ENCODE measurements at places on chromosomes 5 and 9.
A peak's percentile ranks its signal among the peaks of the same experiment; 100 is the strongest.

GRCh38 chr5:161051920-161052500 lies 200.0 kb upstream of the ATP10B start:
- peak; percentile 65 for DNase-seq

- peak; percentile 28 for DNase-seq
Observed at GRCh38 chr5:133612249-133612860, at the start of gene FSTL4. Gene FSTL4, minus strand, starts transcription at chr5:133612541.

- DNase-seq: peak; percentile 52
Observed at GRCh38 chr9:99822109-99822805, 572 bp downstream of the NR4A3 start.

DNA sequence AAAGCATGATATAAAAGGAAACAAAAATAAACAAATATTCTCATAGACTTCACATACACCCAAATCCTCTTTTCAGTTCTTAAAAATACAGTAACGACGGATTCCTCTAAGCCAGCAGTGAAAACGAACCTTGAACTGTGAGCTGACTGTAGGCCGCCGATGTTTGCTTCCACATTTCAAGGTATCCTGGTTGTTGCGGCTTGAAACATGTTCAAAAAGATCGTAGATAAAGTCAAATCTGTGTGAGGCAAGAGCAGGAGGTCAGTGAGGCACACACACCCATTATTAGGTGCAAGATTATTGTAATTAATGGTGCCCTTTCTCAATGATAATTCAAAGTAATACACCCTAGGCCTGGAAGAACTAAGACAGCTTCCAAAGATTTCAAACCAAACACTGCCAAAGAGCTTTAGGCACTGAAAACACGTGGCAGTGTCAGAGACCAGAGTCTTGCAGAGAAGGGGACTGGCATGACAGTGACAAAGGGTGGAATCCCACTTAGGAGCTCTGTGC lies 141.2 kb upstream of the RETREG1 start:
- no peak for DNase-seq

- DNase-seq: no peak
Observed at GRCh38 chr9:135886147-135886981, 21.0 kb downstream of the CAMSAP1 start.

DNA sequence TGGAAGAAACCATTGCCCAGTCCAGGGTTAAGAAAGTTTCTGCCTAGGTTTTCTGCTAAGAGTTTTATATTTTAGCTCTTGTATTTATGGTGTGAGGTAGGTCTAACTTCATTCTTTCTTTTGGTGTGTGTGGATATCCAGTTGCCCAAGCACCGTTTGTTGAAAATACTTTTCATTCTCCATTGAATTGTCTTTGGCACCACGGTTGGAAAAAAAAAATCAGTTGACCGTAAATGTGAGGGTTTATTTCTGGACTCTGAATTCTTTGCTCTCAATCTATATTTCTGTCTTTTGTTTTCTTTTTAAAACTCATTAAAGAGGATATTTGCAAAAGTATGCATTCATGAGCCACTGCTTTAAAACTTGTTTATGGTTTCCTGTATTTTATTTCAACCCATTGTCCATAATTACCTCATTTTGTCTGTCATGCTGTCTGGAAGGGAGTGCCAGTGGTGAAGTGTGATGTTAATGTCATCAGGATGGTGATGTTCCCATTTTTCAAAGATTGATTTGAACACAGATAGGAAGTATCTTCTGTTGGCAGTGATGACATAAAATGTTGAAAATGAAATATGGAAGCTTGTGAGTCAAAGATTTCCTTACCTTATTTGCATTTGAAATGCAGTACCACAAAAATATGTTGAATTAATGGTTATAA lies 33.9 kb downstream of the HABP4 start:
- no peak for DNase-seq

DNA sequence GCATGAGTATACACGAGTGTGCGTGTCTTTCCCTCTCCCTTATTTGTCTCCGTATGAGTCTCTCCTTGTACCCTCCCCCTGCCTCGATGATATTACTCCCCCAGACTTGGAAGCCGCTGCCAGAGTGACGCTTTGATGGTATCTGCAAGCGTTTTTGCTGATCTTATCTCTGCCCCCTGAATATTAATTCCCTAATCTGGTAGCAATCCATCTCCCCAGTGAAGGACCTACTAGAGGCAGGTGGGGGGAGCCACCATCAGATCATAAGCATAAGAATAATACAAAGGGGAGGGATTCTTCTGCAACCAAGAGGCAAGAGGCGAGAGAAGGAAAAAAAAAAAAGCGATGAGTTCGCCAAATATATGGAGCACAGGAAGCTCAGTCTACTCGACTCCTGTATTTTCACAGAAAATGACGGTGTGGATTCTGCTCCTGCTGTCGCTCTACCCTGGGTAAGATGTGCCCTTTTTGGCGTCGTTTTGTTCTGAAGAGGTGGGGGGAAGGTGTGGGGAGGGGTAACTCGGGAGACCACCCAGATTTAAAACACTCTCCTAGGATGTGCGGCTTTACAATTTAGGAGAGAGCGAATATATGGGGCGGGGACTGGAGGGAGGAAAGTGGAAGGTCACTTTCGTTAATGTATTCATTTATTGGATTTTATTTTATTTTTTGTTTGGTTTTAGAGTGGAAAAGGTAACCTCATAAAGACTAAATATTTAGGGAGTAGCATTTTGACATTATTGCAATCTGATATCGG lies at the start of gene GABRG2:
GABRG2 (plus strand) TSS at position 119 of the 757 bp plus-strand sequence; CDS start at position 346, 227 bp downstream.
- no peak for DNase-seq

DNA sequence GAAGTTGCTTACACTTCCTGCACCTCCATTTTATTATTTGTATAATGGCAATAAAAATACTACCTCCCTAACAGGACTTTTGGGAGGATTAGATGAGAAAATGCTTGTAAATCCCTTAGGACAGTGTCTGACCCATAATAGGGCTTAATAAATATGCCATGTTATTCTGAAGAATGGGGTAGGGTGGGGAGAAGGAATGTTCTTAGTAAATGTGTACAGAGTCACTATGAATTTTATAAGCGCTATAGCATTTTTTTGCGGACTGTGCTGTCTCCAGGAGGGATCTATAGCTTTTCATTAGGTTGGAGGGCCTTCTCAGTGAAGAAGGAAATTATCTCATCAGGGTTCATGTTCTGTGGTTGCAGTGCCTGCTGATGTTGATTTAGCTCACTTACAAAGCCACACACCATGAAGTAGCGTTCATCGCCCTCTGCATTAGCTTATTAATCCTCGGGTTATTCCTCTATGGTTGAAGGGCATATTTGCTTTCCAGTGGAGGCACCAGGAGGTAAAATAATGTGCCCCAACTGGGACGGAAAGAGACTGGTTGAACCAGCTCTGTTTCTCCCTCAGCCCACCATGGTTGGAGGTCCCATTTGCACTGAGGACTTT lies 497.1 kb downstream of the ARHGEF28 start:
- DNase-seq: no peak

DNA sequence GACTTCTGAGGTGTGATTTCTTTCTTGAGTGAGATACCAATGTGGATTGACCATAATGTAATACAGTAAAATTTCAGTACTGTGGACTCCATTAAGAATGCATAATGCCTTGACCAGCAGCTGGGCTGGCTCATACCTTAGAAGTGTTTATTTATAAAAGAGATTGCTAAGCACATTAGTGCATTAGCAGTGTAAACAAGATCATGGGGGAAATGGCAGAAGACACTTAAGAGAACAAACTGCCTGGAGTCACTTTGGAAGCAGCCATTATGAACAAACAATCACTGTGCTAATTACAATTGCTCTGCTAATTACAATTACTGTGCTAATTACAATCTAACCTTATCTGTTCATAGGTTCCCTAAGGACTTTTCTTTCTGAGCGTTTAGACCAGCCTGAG lies 104.2 kb downstream of the TRIM32 start:
- no peak for DNase-seq

GRCh38 chr5:40346901-40347300 lies 332.8 kb upstream of the PTGER4 start:
- no peak for DNase-seq

DNA sequence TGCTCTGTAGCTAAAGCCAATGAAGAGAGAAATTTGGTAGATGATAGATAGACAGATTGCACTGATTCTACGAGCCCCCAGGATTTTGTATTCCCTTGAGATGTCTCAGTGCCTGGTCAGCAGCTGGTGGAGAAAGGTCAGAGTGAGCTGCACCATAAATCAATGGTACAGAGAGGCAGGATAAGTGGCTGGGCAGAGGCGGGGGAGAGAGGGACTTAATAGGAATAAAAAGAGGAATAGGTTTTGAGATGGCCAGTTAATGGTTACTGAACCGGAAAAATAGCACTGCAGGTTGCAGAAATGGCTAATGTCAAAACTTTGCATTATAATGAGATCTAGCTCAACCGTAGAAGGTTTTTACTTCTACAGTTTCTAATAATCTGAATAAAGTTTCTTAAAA lies 47.9 kb upstream of the SLC12A2 start:
- peak; percentile 18 for DNase-seq

- no peak for DNase-seq
Observed at GRCh38 chr9:95648225-95648624, 131.5 kb upstream of the PTCH1 start.

DNA sequence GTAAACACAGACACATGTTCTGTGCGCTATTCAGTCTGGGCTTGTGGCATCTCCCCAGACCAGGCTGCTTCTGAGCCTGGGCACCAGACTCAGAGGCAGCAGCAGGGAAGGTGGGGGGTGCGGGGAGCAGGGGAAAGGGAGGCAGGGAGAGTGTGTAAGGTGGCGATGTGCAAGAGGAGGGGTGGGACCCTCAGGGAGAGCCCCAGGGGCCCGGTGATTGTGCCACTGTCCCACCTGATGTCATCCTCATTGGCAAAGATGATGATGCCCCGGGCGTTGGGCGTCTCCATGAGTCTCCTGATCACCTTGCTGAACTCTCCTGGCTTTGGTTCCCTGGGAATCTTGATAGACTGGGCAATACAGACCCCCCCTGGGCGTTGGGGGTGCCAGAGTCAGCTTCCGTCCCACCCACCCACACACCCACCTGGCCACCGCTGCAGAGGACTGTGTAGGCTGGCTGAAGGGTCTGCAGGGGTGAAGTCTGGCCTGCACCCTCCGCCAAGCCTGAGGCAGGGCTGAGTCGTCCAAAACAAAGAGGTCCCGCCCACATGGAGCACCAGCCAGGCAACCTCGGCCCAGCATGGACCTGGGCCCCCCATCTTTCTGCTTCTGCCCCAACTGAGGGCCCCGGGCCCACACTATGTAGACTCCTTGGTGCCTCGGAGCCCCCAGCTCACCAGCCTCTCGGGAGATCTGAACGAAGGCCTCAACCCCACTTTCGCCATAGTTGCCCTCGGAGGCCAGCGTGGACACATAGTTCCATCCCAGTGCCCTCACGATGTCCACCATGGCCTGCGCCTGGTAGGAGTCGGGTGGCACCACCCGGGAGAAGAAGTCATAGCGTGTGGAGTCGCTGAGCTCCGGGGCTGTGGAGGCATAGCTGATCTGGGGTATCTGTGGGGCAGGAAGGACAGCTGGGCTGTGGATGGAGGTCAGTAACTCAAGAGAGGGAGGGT lies 3.7 kb downstream of the GRM6 start:
- no peak for DNase-seq

- DNase-seq: no peak
Observed at GRCh38 chr9:90204128-90204831, 438.3 kb downstream of the DIRAS2 start.

- no peak for DNase-seq
Observed at GRCh38 chr5:83337453-83338035, 134.0 kb upstream of the VCAN start.

GRCh38 chr9:70105147-70105546 lies 61.5 kb downstream of the MAMDC2 start:
- no peak for DNase-seq

DNA sequence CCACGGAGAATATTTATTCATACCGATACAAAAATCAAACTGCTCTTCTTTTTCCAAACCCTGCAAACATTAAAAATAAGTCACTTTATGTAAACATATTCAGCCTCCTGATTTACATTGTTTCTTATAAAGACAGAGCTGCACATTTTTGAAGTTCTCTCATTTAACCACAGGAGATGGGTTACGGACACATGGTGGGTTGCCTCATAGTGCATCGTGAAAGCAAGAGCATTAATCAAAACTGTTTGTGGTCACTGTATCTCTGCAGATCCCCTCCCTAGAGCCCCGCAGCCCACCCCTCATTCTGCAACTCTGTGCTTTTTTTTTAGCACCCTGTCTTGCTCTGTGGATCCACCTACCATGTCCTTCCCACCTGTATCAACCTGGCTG lies 43.3 kb upstream of the EQTN start:
- no peak for DNase-seq

GRCh38 chr5:164233791-164234190 lies 728.4 kb downstream of the MAT2B start:
- DNase-seq: peak; percentile 91

GRCh38 chr5:178209334-178210072 lies 5.2 kb downstream of the HNRNPAB start:
- no peak for DNase-seq

GRCh38 chr5:14724633-14725032 lies 60.1 kb downstream of the OTULIN start:
- no peak for DNase-seq

DNA sequence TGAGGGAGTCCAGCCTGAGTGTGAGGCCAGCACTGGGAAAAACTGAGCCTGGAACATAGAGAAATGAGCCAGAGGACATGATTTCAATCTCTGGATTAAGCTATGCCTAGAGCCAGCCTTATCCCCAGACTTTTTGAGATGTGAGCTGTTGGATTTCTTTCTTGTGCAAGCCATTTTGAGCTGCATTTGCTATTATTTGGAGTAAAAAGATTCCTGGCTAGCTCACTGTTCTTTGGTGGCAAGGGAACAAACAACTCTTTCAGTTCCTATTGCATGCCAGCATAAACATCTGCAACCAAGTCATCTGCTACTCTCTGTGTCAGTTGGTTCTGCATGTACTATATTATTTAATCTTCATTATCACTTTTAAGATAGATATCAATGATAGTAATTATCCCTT lies 70.1 kb upstream of the MAN2A1 start:
- no peak for DNase-seq

DNA sequence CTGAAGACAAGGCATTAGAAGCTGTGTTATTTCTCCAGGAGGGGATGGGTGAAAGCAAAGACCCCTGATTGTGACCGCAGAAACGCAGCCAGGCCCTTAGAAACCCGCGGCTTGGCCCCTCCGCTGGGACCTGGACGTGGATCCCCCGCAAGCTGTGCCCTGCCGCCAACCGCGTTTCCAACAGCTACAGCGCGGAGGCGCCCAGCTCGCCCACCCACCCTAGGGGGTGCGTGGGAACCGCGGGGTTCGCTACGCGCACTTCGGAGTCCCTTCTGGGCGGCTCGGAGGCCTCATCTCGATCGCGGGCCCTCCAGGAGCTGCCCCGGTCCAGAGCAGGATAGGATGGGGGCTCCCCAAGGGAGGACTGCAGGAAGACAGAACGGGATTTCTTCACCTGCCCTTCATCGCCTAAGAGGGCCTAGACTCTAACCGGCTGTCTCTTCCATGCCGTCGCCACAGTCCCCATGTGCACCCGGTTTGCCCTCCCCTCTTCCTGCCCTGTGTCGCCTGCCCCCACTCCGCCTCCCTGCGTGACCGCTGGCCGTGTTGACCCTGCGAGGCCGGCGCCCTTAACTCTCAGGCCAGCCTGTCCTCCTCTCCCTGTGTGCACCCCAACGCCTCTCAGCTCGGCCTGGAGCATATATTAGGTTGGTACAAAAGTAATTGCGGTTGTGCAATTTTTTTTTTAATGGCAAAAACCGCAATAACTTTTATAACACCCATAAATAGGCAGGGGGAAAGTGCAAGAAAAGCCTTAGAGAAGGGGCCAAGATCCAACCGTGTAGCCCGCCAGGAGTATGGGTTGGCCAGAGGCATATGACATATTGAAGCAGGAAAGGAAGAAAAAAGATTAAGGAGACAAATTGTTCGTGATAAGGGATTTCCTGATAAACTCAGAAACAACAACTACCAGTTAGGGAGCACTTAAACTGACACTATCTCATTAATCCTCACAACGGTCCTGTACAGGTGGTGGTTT lies 68.1 kb upstream of the FREM1 start:
- DNase-seq: no peak
